HL-60 (cell line): ENCODE measurements at places on chromosomes 2 and 18.

DNA sequence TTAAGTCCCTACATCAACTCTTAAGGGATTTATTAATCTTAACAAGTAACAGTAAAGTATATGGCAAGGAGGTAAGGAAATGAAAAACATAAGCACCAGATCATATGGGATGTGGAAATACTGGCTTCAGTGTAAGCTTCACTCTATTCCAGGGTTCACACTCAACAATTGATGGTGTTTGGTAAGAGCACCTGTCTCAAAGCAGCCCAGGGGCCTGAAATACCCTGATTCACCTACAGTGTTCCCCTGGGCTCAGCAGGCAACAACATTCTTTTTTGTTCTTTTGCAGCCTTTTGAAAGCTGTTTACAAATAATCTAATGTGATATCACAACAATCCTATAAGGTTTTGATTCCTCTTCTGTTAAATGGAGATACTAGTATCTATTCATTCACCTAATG lies 1.2 kb upstream of the MLPH start:
- DNase-seq: no peak

GRCh38 chr2:203328760-203329540 lies 756 bp downstream of the ABI2 start:
- DNase-seq: no peak

DNA sequence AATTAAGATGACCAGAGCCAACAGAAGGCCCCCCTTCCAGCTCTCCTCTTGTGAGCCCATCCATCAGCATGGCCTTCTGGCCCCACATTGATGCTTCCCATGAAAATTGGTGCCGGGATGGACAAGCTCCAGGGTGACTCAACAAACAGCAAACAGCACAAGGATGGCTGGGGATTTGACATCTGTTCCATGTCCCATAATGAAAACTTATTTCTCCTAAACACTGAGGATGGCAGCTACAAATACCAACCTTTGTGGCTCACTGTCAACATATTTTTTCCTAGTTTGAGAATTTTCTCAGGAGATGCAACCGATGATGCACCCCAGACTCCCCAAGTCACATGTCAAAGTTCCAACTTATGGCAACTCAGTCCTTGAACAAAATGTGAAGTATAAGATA lies 169.6 kb upstream of the SIX2 start:
- DNase-seq: no peak

GRCh38 chr18:36460324-36460850 lies 162.9 kb downstream of the FHOD3 start:
- no peak for DNase-seq

GRCh38 chr2:24857746-24858145 lies 62.3 kb downstream of the ADCY3 start:
- DNase-seq: no peak

DNA sequence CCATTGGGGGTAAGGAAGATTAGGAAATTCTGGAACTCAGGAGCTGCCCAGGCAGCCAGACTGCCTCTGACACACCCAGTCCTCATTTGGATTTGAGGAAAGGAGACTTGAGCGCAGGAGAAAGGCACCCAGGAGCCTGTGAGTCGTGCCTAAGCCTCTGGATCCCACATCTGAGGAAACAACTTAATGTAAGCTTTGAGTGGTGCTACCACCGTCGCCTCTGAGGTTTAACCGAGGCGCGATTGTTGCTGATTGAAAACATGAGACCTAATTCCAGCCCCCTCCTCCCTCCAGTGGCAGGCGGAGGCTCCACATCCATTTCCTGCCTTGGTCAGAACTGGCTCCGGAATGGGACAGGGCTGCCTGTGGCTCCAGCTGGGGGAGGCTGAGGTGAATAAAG lies 176.7 kb upstream of the PKDCC start:
- no peak for DNase-seq

- DNase-seq: no peak
These were observed 219.9 kb downstream of the TMX3 start for GRCh38 chr18:68494802-68495581.

- DNase-seq: no peak
These were observed 85.2 kb upstream of the ITGA4 start for GRCh38 chr2:181371782-181372645.

DNA sequence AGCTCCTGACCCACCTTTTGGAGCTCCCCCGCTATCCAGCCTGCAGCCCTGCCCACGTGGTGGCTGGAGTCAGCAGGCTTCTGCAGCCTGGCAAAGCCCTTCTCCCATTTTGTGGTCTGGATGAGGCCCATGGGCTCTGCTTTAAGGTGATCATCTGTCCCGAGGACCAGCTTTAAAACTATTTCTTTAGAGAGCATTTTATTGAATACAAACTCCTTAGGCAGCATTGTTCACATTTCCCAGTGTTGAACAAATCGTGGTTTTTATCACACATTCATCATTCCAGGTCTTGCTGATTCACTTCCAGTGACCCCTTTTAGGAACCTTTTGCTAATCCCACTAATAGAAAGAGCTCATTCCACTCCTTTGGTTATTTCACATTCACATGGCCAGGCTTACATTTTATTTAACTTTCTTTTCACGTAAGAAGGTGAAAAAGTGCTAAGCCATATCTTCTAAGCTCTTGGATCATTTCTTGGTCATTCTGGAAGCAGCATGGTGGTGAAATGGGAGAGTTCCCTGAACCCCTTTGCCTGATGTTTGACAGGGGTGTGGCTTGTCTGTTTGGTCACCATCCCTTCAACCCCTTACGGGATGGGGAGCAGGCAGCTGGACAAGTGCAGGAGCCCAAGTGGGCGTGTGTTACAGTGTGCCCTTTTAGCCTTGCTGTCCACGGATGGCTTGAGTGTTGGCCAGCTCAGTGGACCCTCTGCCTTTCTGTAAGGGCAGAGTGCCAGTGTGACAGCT lies 80.4 kb upstream of the RAPGEF4 start:
- no peak for DNase-seq

- DNase-seq: no peak
These were observed 483.3 kb downstream of the BCL11A start for GRCh38 chr2:60070196-60070595.

DNA sequence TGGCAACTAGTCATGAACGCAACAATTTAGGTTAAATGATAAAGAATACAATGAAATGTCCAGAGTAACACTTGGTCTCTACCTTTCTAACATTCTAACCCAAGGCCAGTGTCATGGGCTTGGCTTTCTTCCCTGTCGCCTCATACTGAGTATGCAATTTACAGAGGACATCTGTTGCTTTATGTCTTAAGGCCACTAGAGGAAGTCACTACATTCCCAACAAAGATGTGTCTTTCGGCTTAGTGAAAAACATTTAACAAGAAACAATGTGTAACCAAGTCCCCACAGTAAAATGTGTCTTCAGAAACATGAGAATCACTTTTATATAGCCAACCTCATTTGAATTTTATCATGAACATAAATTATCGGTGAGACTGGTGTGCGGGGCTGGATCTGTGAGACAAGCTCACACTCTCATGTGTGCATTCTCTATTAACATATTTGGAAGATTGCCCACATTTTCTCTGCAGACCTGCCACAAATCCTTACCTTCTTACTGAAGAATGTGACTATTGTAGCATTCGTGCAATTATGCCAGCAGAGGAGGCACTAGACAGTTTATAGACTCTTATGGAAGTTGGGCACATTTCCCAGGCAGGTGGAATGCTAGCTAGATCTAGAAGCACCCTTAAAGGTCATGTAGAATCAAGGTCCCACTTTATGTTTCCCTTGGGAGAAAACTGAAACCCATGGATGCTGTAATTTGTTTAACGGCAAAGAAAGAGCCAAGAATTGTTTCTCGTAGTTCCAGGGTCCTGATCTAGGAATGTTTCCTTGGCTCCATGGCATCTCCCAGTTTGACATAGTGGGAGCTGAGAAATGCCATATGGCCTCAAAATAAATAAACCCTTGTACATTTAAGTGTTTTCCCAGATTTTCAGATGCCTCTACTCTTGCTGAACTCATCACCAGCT lies 101.8 kb downstream of the CD226 start:
- DNase-seq: no peak

- DNase-seq: no peak
These were observed 1.8 kb upstream of the ZC3H8 start for GRCh38 chr2:112256654-112257053.

GRCh38 chr18:46398625-46399024 lies 258.4 kb downstream of the LOXHD1 start:
- no peak for DNase-seq

- DNase-seq: no peak
These were observed 46.7 kb upstream of the ZNF804A start for GRCh38 chr2:184551626-184552025.

GRCh38 chr18:57984490-57985115 lies 59.4 kb upstream of the NEDD4L start:
- no peak for DNase-seq

- no peak for DNase-seq
These were observed 8.9 kb upstream of the GCFC2 start for GRCh38 chr2:75719616-75720015.

DNA sequence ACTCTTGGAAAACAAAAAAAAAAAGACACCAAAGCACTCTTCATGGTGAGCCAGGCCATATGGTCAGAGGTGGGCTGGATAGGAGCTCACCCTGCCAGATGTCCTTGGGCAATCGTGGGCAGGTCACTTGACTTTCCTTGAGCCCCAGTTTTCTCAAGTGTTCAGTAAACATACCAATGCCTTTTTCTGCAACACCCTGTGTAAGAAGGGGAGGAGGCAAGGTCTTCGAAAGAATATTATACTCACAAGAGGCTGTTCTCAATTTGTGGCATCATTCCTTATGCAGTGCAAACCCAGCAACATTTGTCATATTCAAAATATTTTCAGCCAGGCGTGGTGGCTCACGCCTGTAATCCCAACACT lies 22.9 kb upstream of the TMEM87B start:
- no peak for DNase-seq

DNA sequence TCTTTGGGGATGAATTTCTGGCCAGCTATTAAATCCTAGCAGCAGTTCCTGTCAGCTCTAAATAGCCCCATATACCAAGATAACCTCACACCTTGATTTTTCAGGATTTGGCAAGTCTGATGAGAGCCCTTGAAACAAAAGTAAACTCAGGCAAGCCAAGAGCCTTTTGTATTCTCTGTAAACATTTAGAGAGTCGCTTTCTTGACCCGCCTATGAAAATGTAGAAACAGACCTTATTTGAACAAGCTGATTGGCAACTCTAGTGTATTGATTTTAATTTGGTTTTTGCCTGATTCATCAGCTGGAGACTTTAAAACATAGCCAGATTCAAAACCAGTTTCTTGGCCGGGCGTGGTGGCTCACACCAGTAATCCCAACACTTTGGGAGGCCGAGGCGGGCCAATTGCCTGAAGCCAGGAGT lies 43.4 kb downstream of the CABLES1 start:
- DNase-seq: no peak

- no peak for DNase-seq
These were observed 237.6 kb downstream of the CDH7 start for GRCh38 chr18:65988386-65988785.

DNA sequence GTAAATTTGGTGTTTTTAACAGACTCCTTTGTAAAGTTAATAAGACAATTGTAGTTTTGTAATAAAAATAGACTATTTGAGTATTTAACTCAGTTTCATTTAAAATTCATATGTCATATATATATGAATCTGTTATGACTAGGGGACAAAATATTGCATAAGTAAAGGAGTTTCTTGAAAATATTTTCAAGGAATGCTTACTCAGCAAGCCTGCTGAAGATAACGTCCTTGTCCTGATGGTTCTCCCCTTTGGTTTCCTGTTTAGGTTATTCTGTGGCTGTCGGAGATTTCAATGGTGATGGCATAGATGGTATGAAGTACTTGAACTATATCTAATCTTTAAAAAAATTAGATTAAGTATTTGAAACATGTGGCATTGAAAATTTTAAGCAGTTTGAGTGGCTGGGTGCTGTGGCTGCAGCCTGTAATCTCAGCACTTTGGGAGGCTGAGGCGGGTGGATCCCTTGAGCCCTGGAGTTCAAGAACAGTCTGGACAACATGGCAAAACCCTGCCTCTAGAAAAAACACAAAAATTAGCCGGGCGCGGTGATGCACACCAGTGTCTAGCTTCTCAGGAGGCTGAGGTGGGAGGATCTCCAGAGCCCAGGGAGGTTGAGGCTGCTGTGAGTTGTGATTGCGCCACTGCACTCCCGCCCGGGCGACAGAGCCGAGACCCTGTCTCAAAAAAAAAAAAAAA lies 47.1 kb downstream of the ITGAV start:
- DNase-seq: no peak

GRCh38 chr18:61975526-61976326 lies 82.9 kb upstream of the RNF152 start:
- no peak for DNase-seq

- no peak for DNase-seq
These were observed 71.2 kb upstream of the CCBE1 start for GRCh38 chr18:59768409-59768808.

DNA sequence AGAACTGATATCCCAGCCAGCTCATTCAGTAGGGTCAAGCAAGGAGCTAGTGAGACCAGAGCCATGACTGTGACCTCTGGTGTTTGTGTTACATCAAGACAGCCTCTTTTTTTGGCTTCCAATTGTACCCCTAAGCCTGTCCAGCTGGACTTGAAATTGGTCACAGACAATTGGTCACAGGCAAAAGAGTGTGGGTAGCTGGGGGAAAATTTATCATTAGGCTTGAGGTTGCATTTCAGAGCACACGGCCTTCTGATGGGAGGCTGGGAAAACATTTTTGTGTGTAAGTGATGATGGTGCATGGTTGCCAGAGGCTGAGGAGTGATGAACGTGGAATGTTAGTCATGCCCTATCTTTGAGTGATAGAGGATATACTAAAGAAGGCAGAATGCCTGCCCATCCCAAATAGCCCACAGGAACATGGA lies 285.1 kb upstream of the SLC14A2 start:
- DNase-seq: no peak

DNA sequence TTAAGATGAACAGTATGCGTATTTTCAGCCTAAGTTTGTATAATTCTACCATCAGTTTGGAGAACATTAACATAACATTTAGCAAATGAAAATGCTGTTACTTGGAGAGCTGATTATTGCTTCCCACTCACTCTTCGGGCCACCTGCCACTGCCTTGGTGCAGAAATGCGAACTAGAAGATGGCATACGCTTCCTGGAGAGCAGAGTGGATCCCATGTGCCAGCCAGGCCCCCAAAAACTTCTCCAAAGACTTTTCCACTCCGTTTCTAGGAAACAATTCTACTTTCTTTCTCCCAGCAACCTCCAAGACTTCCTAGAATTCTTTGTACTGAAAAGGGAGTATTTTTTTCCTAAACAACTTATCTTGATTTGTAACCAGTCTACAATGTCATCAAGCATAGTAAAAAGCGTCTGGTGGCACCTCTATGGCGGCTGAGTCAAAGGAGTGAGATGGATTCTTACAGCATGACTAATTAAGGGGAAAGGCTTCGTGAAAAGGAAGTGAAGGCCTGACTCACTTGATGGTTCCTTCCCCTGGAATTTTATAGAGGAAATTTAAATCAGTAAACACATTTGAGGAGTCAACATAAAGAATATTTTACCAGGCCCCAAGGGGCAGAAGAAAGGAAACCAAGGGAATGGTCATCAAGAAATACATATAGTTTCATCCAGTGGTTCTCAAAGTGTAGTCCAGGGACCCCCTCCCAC lies 36.6 kb downstream of the FEZ2 start:
- no peak for DNase-seq

- DNase-seq: no peak
These were observed 141.6 kb upstream of the ITGA6 start for GRCh38 chr2:172285760-172286159.

GRCh38 chr2:38073211-38074057 lies 2.5 kb downstream of the CYP1B1 start:
- DNase-seq: no peak

- DNase-seq: no peak
These were observed 5.7 kb downstream of the ZFP36L2 start for GRCh38 chr2:43220760-43221123.

GRCh38 chr2:10397297-10397875 lies 50.7 kb downstream of the ODC1 start:
- DNase-seq: no peak
